NCI-H510A (cell line): ENCODE measurements at places on chromosomes 6 and 20.

DNA sequence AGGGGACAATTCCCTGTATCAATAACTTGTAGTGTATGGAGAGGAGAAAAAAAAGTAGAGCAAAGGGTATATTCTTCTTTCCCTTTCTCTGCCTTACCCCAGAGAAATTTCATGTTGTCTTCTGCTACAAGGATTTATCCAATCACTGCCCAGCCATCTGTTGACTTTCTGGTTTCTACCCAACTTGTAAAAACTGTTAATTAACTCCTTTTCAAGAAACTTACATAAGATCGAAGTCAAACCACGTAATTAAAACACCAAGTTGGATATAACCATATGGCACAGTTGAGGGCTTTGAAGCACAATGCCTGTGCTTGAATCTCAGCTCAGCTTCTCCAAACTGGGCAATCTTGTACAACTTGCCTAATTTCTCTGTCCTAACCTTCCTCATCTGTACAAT is 99.5 kb downstream of the MAN1A1 start:
- DNase-seq = no peak

GRCh38 chr6:54717849-54718455 is 128.6 kb upstream of the FAM83B start:
- DNase-seq = peak; percentile 60

DNA sequence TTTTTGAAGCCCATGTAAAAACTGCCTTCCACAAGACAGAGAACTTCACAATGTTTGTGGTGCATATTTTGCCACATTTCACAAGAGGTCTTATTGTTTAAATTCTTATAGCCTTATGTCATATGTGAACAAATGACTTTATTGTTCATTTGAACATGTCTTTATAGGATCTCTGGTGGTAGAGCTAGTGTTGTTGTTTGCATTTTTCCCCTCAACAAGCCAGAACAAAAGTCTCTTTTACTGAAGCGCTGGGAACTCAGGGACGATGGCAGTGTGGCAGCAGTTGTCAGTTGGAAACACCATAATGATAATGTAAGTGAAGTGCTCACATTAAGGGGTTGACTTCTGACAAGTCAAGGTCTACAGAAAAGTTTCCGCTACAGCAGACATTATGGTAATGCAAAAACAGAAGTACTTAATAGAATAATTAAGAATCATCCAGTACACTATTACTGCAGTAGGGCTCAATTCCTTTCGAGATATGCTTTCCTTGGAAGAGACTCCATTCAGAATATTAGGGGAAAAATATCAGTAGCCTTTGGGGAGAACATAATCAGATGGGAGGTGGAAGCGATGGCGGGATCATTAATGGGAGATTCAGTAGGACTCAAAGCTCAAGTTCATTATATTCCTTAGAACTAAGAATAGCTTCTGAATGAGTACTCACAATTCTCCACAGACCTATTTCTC is 180.0 kb downstream of the GJA10 start:
- no peak for DNase-seq

DNA sequence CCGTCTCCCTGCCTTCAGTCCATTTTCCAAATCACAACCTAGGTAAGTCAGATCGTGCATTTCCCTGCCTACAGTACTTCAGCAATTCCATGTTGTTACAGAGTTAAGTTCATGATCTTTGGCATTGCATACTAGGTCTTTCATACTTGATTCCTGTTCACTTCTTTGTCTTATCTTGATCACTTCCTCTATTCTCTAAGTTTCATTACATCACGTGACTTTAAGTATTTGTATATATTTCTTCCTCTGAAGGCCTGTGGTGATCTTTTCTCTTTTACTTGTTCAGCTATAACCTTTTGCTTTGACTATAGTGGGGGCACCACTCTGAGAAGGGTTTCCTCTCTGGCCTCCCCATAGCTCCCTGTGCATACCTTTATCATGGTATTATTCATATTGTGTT is 100.2 kb downstream of the TRMT11 start:
- DNase-seq = no peak

GRCh38 chr6:147787417-147787816 is 278.9 kb downstream of the SAMD5 start:
- no peak for DNase-seq

DNA sequence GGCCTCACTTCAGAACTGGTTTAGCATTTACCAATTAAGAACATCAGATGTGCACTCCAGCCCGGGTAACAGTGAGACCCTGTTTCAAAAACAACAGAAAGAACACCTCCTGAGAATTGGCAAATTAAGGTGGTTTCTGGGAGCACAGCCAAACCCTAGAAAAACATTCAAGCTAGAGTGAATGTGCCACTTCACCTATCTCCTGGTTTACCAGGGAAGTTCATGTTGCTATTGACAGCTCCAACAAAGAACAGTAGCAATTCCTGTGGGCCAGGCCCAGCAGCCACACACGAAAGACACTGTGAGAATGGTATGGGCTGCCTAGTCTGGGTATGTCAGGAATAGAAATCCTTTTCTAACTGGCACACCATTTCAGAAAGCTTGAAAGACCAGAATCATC is 4.9 kb downstream of the POLR1C start:
- DNase-seq = no peak

DNA sequence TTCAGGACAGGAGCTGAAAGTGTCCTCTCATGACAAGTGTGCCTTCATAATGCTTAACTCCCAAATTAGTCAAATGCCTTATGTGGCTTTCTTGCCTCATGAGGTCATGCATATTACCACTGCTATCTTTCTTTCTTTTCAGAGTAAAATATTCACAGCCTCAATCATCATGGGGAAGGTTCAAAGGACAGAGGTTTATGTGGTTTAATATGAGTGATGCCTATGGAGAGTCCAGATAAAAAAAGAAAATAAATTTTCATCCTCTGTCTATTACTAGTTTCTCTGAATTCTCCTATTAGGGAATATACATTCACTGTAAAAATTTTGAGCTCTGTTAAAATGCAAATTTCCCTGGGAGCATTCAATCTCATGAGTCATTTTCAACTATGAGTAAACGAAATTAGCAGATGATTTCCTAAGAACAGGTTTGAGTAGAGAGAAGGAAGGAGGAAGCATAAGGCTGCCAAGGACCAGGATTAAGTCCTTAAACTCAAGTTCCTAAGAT is 396.9 kb upstream of the ADGRB3 start:
- no peak for DNase-seq

- no peak for DNase-seq
Observed at GRCh38 chr6:64713175-64713574, 993.9 kb downstream of the EYS start.
